ENCODE measurements at places on chromosomes 2 and 18.

GRCh38 chr2:23430263-23430662 lies 45.3 kb downstream of the KLHL29 start:
- no peak for DNase-seq

- no peak for DNase-seq
Observed at GRCh38 chr2:9895669-9896590, 52.7 kb downstream of the TAF1B start.

DNA sequence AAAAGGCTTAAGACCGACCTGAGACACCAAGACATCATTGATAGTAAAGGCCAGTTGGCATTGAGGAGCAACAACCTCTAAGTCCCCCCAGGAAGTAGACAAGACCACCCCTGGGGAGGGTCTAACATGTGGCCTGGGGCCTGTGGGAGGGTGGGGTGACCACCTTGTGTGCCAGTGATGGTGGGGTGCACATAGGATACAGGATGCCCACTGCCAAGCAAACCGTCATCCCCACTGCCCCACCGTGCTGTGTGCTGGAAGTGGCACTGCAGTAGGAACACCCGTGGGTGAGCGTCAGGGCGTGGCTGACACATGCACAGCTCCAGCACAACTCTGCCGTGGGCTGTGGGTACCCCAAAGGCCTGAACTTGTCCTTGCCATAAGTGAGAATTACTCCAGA lies 84.3 kb upstream of the LGALSL start:
- no peak for DNase-seq

- no peak for DNase-seq
Observed at GRCh38 chr18:9901377-9901776, 12.4 kb upstream of the VAPA start.

- no peak for DNase-seq
Observed at GRCh38 chr2:168422584-168422983, 33.5 kb upstream of the CERS6 start.

DNA sequence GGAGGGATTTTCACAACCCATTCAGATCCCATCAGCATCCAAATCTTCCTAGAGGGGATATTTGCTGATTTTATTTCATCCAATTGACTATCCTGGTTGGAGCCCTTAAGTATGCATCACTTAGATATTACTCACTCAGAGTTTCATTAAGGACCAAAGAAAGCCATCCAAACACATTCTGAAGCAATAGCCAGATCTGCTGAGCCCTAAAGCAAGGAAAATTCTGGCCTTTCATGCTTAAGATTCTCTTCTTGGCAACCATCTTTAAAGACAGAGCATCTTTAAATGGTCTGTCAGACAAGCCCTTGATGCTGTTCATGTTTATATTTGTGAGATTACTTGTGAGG lies 40.9 kb upstream of the C1D start:
- no peak for DNase-seq

DNA sequence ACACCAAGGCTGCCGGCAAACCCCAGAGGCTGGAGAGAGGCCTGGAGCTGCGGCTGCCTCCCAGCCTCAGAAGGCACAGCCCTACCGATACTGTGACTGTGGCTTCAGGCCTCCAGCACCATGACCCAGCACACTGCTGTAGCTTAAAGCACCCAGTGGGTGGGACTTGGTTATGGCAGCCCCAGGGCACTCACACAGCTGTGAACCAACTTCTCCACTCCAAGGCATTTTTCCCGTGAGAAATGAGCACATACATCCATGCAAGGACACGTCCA lies 199.5 kb downstream of the NDUFA10 start:
- DNase-seq, result no peak

DNA sequence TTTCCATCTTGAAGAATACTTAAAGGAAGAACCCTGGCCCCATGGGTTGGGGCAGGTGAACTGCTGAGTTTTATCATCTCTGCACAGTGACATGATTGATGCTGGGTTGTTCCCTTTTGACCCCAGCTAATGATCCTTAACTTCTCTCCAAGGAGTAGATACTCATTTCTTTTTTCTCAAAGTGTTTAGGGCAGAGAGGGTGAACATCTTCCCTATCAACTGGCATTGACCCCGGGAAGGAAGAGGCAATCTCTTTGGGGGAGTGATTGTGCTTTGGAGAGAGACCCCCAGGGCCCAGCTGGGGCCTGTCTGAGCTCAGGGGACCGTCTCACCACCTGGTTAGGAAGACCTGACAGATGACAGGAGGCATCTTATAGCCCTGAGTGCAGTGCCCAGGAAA lies 190.6 kb downstream of the FHOD3 start:
- no peak for DNase-seq

DNA sequence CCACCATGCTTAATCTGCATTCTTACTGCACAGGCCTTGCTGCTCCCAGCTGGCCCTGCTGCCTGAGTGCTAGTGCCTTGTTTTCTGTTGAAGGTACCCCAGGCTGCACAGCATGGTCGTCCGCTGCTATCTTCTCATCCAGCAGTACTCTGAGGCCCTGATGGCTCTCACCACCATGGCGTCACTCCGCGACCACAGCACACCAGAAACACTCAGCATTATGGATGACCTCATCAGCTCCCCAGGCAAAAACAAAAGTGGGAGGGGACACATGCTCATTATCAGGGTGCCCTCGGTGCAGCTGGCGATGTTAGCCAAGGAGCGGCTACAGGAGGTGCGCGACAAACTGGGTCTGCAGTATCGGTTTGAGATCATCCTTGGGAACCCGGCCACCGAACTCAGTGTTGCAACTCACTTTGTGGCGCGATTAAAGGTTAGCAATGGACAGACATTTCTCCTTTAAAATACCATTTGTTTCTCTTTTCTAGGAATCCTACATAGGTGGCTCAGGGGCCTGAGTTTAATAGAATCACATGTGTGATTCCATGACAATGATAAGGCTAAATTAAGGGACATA lies 110.5 kb downstream of the ESCO1 start:
- DNase-seq, result no peak

Data from cerebellum (tissue), 4 donors.